Pancreas (tissue), 10 donors: ENCODE measurements at places on chromosomes 1 and 21.

DNA sequence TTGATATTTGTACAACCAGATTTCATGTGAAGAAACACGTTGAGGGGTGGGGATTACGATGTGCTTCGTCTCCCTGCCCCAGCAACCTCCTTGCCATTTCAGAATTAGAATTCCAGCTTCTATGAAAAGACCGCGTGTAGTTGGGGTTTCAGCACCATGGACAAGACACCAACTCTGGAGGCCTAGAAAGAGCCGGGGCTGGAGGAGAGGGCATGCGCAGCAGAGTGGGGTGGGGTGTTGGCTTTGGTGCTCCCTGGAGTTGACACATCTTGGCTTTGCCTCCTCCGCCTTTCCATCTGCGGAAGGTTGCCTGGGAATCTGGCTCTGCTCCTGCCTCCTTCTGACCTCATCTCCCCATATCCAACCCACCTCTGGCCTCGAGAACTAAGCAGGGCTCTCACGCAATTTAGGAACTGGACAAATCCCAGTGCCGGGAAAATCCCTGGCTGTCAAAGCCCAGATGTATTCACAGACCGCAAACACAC is 11.8 kb downstream of the HTR6 start:
- no peak for DNase-seq

- no peak for DNase-seq
Observed at GRCh38 chr21:44391345-44392091, 38.1 kb downstream of the TRPM2 start.

- no peak for DNase-seq
Observed at GRCh38 chr1:6272868-6273267, 12.0 kb upstream of the GPR153 start.

GRCh38 chr1:224880593-224881307 is 48.7 kb upstream of the DNAH14 start:
- DNase-seq = no peak

DNA sequence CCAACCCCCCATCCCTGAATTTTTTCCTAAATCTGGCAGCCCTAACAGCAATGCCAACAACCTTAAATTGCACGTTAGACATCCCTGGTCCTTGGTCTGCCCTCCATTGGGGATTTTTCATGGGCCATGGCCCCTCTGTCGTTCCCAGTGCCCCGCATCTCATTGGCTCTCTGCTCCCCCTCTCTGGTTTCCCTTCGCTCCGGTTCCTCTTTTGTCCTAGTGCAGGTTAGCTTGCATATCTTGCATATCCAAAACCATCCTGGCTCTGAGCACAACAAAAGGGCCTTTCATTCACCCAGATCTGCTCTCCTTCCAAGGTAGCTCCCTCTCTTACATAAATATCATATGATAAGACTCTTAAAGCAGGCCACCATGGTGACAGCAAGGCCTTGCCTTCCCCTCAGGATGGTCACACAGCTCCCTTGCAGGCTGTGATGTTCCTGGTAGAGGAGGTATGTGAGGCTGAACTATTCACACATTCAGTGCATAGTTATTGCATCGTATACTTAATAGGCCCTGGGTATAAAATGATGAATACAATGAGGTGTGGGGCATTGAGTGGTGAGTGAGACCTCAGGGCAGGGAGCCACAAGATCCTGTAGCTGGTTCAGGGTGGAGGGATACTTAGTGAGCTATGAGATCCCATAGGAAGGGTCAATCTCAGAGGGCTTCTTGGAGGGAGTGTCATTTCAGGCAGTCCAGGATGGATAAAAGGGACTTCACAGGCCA is 45.2 kb downstream of the TENT5C start:
- no peak for DNase-seq

GRCh38 chr1:23198373-23198772 is 18.9 kb downstream of the HTR1D start:
- DNase-seq = no peak

DNA sequence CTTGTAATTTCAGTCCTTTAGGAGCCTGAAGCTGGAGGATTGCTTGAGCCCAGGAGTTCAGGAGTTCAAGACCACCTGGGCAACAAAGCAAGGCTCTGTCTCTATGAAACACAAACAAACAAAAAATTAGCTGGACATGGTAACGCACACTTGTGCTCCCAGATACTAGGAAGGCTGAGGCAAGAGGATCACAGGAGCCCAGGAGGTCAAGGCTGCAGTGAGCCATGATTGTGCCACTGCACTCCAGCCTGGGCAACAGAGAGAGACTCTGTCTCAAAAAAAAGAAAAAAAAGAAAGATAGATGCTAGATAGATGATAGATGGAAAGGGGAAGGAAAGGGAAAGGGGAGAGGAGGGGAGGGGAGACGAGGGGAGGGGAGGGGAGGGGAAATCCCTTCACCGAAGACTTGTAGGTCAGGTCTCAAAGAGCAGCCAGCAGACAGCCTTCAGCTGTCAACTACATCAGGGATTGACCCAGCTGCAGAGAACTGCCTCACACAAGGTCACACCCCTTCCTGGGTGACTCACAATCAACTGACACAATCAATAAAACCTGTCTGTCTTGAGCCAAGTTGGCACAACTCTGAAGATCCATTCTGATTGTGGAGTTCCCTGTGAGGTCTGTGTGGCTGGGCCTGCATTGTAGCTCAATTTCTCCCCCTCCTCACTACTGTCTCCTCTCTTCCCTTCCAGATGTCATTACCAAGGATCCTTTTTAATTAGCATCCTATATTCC is 200.6 kb downstream of the RGS7 start:
- no peak for DNase-seq

- DNase-seq = no peak
Observed at GRCh38 chr1:147077936-147078605, 94.2 kb downstream of the PRKAB2 start.

DNA sequence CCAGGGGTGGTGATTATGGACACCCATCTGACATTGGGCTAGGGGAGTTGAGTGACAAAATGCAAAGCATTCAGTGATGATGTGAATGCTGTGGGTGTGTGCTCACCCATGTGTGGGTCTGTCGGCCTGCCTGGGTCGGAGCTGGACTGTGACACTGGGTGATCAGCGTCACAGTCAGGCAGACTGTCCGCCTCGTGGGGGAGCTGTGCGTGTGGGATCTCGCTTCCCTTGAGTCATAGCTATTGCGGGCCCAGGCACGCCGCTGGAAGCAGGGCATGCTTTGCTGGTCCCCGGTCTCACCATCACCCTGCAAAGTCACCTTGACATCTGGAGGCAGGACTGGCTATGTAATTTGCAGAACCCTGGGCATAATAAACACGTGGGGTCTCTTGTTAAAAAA is 156.9 kb upstream of the IGSF21 start:
- no peak for DNase-seq

- no peak for DNase-seq
Observed at GRCh38 chr1:53984726-53985125, 33.3 kb downstream of the LDLRAD1 start.

DNA sequence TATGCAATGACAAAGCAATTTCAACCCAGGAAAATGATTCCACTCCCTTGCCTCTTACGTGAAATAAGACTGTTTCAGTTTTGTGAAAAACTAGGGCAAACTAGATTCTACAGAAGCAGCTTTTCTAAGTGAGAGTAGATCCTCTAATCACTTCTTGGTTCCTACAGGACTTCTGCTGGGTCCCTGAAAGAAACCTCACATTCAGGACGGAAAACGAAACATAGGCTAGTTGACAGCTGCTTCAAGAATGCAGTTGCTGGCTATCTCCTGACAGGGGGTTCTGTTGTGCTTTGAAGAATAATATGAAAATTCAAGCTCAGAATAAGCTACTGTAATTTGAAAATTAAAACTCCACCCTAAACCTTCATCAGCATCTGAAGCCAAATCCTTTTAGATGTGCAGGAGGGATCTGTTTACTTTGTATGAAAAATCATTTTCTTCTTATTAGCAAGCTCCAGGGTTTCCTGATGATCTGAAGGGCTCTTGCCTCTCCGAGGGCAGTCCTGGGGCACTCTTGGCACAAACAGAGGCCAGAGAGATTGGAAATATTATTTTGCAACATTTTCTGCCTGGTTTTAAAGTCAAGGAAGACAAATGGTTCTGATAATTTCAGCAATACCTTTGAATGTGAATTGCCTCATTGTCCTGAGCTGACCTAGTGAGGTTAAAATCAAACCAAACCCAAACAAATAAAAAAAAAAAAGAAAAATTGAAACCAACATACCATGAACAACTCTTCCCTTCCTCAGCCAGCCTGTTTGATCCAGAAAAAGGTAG is 55.0 kb downstream of the NTMT2 start:
- DNase-seq = no peak

DNA sequence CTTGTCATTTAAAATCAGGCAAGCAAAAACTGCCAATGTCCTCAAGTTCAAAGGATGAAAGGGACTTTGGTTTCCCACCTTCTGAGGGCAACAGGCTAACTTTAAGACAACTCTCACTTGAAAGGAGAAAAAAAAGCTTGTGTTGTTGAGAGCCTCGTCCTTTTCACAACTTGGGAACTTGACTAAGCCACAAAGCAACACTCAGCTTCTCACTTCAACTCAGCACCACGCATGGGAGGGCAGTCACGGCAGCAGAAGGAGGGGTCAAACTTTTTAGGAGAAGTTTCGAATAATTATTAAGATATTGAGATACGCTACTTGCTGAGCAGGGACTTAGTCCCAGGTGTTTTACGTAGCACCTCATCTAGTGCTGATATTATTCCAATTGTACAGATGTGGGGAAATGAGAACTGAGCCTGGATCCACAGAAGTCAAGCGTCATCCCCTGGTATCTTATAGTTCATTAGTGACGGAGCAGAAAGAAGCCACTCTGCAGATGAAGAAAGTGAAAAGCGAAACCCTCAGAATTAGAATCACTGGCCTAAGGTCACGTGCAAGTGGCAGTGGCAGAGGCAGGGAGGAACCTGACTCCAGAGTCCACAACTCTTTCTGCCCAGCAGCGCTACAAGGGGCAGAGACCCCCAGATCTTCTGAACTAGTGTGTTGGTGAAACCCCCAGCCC is 83.6 kb downstream of the JAK1 start:
- no peak for DNase-seq

DNA sequence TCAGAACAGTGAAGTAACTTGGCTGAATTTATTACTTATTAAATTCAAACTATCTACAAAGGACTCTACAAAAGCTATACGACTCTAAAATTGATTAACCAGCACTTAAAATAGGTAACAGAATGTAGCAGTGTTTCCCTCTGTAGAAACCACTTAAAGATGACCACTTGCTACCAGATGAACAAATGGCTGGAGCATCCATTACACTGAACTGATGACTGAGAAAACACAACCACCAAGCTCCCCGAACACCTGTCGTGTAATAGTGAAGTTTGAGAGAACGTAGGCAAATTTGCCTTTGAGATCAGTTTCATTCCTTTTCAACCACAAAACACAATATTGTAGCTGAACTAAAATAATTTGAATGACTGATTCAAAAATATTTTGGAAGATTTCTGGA is 226.7 kb downstream of the KCNT2 start:
- no peak for DNase-seq

- no peak for DNase-seq
Observed at GRCh38 chr1:59163268-59164092, 133.4 kb upstream of the FGGY start.

GRCh38 chr1:101298663-101299062 is 61.8 kb downstream of the S1PR1 start:
- DNase-seq = no peak
